ENCODE measurements at places on chromosomes 5 and 9. TPM values are rescaled to one million over a fixed set of nuclear protein-coding genes. Genes with fewer than 3 reads are reported as not detected.

The RGS7BP gene
- 5.5 TPM for polyA plus RNA-seq

DNA sequence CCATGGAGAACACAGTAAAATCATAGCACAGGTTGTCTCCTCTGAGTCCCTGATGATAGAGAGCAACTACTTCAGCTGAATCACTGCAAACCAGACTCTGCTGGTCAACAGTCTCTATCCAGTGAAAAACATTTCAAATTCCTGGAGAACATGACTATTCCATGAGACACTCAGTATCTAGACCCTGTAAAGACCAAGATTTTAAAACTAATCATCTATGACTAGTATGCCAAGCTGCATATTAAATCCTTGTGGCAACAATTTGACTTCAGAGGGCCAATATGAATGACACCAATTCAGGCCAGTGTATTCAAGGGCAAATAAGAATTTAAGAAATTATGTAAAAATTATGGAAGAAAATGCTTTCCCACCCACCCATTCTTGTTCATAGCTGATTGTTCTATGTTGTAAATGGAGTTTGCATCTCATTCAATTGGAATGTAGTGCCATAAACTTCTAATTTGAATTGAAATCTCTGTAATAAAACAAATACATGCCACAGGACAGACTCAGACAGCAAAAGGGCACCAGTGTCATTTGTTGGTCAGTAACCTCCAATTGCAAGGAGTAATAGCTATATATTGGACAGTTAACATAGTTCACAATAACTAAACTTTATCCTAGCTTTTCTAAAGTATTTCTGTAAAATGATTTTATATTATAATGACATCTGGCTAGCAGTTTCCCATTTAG is 80.1 kb upstream of the LPAR1 start:
- no peak for DNase-seq

GRCh38 chr5:65803699-65804391 is 81.8 kb downstream of the NLN start:
- DNase-seq, result no peak

The ZNF300 gene
- 37.2 TPM for polyA plus RNA-seq

The SERF1A gene
- polyA plus RNA-seq, result 3.6 TPM

The SUSD1 gene
- polyA plus RNA-seq, result 32.6 TPM

DNA sequence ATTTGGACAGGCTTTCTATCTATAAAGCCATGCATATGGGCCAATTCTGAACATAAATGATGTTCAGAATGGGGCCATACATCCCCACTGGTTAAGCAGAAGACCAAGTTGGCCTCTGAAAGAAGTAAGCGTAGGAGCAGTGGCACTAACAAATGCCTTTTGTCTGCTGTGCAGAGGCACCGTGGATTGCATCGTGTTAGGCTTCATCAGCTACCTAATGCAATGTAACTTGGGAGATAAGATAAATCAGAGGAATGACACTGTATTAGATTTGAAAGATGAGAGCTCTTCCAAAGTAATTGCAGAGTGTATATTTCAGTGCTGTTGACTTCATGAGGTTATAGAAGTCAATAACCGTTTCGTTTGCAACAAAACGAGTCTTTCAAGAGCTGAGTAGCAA is 148.1 kb downstream of the PARP8 start:
- DNase-seq, result no peak

DNA sequence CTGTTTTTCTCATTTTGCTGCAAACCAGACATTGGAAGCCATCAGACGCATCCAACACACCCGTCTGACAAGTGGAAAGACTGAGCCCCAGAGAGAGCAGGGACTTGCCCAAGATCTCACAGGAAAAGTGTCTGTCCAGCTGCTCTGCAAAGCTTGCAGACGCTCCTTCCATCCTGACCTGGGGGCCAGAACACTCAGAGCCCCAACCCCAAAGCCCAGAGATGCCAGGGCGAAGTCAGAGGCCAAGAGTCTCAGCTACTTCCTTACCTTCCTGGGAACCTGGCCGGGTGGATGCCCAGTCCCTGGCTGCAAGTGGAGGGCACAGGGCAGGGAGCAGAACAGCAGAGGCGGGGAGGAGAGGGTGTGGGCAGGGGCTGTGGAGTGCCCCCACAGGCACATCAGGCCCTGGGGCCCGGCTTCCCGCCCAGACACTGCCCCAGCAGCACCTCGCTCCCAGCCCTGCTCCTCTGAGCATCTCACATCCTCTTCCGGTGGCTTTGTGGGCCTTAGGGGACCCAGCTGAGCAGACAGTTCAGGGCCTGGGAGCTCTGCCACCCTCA is 9.7 kb upstream of the RALGDS start:
- no peak for DNase-seq

The FAM153A gene
- polyA plus RNA-seq, result 0.42 TPM

GRCh38 chr9:107141967-107142366 is 141.1 kb upstream of the RAD23B start:
- no peak for DNase-seq

- no peak for DNase-seq
Measured at GRCh38 chr5:172897481-172898217, 61.6 kb upstream of the RPL26L1 start.

GRCh38 chr5:83394190-83394589 is 77.4 kb upstream of the VCAN start:
- DNase-seq, result no peak

DNA sequence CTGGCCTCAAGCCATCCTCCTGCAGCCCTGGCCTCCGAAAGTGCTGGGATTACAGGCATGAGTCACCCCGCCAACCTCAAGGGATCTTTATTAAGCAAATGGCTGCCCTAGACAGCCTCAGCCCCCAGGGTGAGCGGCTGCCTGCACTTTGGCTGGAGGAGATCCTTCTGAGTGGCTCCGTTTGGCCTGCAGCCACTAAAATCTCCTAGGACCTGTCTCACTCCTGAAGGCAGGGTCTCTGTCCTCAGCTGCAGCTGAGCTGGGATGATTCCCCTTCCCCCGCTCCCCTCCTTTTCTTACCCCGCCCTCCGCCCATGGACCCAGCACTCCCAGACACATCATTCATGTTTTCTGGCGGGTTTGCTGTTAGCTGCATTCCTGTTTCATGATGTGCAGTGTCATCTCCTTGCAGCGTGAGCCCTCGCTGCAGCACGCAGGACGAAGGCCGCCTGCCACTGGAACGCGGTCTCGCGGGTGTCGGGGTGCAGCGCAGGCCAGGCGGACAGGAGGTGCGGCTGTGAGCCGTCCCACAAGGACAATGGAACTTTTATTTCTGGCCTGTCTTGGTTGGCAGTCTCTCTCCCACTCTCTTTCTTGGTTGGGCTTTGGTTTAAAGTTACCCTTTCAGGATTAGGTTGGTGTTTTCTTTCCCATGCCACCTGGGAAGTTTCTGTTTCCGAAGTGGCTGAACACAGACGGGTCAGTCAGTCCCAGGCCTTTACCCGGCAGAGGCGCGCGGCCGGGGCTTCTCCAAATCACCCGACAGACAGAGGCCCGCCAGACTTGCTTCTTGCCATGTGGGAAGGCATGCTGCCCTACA is 137.1 kb downstream of the FOXD1 start:
- no peak for DNase-seq

DNA sequence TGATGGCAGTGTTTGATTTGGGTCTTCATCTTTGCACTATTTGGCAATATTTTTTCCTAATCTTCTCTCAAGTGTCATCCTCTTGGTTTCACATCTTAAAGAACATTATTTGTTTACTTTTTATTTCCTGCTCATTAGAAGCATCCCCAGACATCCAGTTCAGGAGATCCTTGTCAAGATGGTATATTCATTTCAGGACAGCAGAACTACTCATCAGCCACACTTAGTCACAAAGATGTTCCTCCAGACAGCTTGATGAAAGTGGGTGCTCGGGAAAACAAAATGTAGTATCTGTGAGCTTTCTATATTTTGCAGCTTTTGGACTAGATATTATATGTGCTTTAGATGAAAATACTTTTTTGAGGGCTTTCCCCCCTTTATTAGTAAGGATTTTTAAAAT is 72.1 kb upstream of the SREK1 start:
- DNase-seq, result no peak

GRCh38 chr5:139692679-139693308 is 44.6 kb downstream of the CXXC5 start:
- no peak for DNase-seq

DNA sequence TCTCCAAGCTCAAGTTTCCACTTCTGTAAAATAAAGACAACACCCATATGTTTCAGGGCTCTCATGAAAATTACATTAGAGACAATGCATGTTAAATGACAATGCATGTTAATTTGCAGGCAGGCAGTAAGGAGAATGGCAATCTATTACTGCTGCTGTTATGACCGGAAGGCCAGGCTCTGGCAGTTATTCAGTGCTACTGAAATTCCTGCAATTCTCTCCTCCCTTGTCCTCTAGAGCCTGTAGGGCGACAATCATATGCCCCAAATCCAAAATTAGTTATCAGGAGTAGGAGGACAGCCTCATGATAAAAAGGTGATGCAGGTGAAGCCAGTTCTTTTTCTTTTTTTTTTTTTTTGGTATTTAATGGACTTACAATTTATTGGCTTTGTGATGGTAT is 42.2 kb upstream of the CAST start:
- no peak for DNase-seq

- no peak for DNase-seq
Measured at GRCh38 chr5:10133830-10134229, 115.9 kb downstream of the ATPSCKMT start.

DNA sequence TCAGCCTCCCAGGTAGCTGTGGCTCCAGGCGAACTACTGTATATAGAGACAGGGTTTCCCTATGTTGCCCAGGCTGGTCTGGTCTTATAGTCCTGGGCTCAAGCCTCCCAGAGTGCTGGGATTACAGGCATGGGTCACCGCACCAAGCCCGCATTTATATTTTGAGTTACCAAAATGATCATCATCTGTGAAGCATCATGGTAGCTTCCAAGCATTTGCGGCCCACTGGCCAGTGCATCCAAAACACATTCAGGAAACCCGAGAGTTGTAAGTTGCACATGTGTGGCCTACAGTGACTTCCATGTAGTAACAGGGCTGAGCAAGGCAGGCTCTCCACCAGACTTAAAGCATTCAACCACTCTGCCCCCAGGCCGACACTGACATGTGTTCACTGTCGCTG is 2.3 kb downstream of the BRD3OS start:
- no peak for DNase-seq

The GLRA1 gene
- polyA plus RNA-seq, result not detected

The FCN2 gene
- polyA plus RNA-seq, result 0.93 TPM

- peak; percentile 5 for DNase-seq
Measured at GRCh38 chr5:143605403-143606005, 202.0 kb upstream of the NR3C1 start.

The DNM1 gene
- polyA plus RNA-seq, result 279 TPM

DNA sequence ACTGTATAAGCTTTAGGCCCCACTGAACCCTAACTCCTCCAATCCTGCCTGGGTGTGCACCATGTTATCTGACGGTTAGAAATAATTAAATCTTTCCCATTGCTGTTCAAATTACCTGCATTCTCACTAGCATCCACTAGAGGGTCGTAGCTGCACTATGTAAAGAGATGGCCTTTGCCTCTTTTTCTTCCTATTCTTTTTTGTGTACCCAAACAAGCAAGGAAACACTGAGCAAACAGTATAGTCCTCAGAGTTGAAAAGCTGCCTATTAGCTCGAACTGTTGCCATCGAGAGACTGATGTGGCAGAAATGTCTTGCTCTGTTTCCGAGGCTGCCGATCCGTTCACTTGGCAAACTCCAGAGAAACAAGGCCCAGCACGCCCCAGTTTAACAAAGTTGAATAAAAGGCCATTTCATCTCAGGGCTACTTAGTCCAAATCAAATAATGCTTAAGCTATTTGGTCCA is 163.8 kb upstream of the TRPM3 start:
- peak; percentile 44 for DNase-seq

DNA sequence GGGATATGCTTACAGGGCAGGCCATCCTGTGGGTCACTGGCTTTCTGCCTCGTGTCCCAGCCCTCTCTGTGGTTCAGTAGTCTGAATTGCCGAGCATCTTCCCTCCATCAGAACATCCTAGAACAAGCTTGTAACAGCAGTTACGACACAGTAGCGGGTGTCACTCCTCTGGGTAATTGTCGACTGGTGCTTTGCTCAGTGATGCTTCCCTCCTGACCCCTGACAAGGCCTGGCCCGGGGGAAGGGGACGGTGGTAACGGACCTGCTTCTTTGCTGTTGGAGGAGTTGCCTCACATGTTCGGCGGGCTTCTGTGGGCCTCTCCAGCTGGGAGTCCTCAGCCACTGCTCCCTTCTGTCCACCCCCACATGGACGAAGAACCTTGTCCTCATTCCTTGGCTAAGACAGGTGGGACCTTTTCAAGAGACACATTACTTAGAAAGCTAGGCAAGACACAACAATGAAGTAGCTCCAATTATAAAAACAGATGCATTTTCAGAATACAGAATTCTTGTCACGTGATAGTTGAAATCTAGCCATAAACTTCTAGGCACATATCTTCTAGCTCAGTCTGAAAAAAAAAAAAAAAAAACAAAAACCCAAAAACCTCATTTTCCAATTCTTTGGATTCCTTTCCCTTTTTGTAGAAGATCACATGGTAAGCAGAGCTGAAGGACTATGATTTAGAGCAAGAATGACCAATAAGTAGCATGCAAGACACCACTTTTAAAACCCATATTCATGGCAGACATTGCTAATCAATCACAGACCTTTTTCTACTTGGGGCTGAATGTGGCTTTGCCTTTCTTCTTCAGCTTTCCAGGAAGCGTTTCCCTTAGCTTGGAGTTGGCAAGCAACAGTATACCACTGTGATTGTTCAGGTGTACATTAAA is 25.0 kb downstream of the HMCN2 start:
- DNase-seq, result no peak

- no peak for DNase-seq
Measured at GRCh38 chr9:110538647-110539041, 40.9 kb downstream of the SVEP1 start.

GRCh38 chr5:159730285-159730684 is 186.0 kb upstream of the ADRA1B start:
- DNase-seq, result no peak

The CD72 gene
- polyA plus RNA-seq, result 2.7 TPM

The PAEP gene
- not detected for polyA plus RNA-seq

- DNase-seq, result no peak
Measured at GRCh38 chr9:38486056-38486615, 61.9 kb upstream of the IGFBPL1 start.

GRCh38 chr5:150595466-150596031 is 44.9 kb upstream of the SYNPO start:
- DNase-seq, result no peak

DNA sequence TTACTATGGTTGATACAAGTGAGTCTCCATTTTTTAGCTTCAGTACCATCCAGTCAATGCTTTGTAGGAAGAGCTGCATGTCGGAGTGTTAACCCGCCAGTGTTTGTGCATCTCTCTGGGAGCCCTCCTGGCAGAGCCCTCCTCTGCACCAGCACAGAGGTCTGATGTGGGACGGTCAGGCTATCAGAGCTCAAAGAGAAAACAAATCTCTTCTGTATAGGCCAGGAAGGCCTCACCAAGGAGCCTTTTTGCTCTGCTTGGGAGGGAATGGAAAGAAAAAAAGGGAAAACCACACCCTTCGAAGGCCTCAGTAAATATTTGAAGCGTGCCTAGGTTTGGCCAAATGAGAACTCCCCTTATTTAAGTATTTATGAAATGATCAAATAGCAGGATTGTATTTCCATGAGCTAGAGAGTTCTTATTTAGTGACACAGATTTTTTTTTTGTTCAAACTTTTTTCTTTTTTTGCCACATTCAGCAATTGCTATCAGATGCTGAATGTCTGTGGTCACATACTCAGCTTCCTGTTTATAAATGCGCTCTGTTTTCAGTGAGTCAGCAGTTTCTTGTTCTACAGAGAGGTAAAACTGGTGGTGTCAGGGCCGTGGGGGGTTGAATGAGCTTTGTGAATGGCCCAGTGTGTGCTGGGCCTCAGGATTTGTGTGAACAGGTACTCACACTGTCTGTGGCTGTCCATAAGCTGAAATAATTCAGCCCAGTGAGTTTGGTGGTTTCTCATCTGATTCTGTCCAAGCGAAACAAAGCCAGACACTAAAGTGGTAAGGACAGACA is 226.6 kb downstream of the SNX18 start:
- peak; percentile 34 for DNase-seq

GRCh38 chr5:39264528-39264927 is 45.2 kb upstream of the FYB1 start:
- DNase-seq, result no peak

Measured in renal cortex interstitium (tissue), 15 donors.